ENCODE measurements at places on chromosomes 4 and X.

DNA sequence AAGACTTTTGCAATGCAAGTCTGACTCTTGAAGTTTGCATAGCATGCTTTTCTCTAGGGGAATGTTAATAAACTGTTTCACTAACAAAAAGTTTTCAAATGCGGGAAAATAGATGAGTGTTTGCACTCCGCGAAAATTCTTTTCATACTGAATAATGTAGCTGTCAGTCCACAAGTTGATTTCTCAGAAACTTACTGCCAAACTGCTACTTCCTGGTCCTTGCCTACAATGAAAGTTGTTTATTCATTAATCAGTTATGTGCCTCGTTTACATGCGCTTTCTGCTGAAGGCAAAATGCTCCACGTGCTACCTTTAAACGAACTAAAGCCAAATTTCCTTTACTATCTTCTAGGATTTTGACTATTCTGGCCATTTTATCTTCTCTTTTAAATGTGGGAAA, 166.2 kb downstream of the MAGEB17 start:
- no peaks in the 10 kb centered on the region for H3K4me1 ChIP-seq
- H3K27me3 ChIP-seq: no peaks in the 10 kb centered on the region
- no peak overlapping the region for H3K27ac ChIP-seq
- H3K36me3 ChIP-seq: no peaks in the 10 kb centered on the region
- DNase-seq: no peak
- no peak overlapping the region for H3K4me3 ChIP-seq

GRCh38 chr4:153074936-153075630, 129.2 kb upstream of the TRIM2 start:
- DNase-seq: no peak
- H3K4me3 ChIP-seq: no peak overlapping the region
- no peak overlapping the region for H3K27ac ChIP-seq
- no peaks in the 10 kb centered on the region for H3K27me3 ChIP-seq

GRCh38 chr4:111839141-111839540, 306.1 kb upstream of the FAM241A start:
- no peak overlapping the region for H3K4me3 ChIP-seq
- no peaks in the 10 kb centered on the region for H3K4me1 ChIP-seq
- no peaks in the 10 kb centered on the region for H3K36me3 ChIP-seq

DNA sequence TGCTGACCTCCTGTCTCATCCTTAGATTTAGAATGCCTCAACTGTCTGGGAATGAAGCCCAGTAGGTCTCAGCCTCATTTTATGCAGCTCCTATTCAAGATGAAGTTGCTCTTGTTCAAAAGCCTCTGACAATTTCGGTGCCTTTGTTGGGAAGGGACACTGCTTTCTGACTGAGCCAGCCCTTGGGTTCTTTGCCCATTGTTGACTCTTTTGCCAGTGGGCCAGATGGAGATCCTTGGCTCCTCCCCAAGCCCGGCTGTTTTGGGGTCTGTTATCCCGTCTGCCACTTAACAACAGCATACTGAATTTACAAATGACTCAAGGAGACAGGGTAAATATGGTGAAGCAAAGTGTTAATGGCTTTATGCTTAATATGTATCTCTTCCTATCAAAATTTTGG, 58.3 kb upstream of the PRKX start:
- no peaks in the 10 kb centered on the region for H3K27me3 ChIP-seq
- no peak overlapping the region for H3K4me3 ChIP-seq
- H3K36me3 ChIP-seq: no peaks in the 10 kb centered on the region
- H3K27ac ChIP-seq: no peak overlapping the region
- H3K4me1 ChIP-seq: no peaks in the 10 kb centered on the region
- no peak for DNase-seq

- no peaks in the 10 kb centered on the region for H3K27me3 ChIP-seq
- no peak overlapping the region for H3K27ac ChIP-seq
- H3K36me3 ChIP-seq: no peaks in the 10 kb centered on the region
- H3K4me3 ChIP-seq: no peak overlapping the region
These were observed 93.4 kb downstream of the FRAS1 start for GRCh38 chr4:78150543-78150864.

GRCh38 chr4:173017802-173018201, 150.8 kb upstream of the GALNT7 start:
- no peak for DNase-seq
- no peak overlapping the region for H3K27ac ChIP-seq
- no peaks in the 10 kb centered on the region for H3K4me1 ChIP-seq
- H3K36me3 ChIP-seq: no peaks in the 10 kb centered on the region
- H3K27me3 ChIP-seq: no peaks in the 10 kb centered on the region

- H3K4me1 ChIP-seq: no peaks in the 10 kb centered on the region
- peak; percentile 58 for DNase-seq
- no peak overlapping the region for H3K4me3 ChIP-seq
- no peak overlapping the region for H3K27ac ChIP-seq
- no peaks in the 10 kb centered on the region for H3K36me3 ChIP-seq
These were observed 85.5 kb downstream of the STARD8 start for GRCh38 chrX:68732906-68733493.

- no peak for DNase-seq
- no peaks in the 10 kb centered on the region for H3K27me3 ChIP-seq
- peaks cover 2% of the 10 kb centered on the region for H3K4me1 ChIP-seq
- H3K27ac ChIP-seq: no peak overlapping the region
- no peak overlapping the region for H3K4me3 ChIP-seq
These were observed 67.6 kb upstream of the TMEM150C start for GRCh38 chr4:82629238-82630000.

DNA sequence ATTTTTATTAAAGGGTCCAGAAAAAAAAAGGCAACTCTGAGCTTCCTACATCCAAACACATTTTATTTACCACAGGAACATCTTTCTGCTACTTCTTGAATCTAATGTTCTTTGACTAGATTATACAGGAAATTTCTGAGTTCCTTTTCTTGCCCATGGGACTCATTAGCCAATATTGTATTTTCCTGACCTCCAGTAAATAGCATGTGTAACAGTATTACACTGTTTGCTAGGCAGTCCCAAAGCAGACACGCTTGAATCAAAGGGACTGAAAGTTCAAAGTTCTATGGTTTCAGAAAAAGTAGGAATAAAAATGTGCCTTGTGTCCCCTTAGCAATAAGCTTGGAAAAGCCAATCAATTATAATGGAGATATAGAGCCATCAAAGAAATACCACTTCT, 57.4 kb downstream of the MOSPD2 start:
- no peaks in the 10 kb centered on the region for H3K36me3 ChIP-seq
- DNase-seq: no peak
- no peak overlapping the region for H3K27ac ChIP-seq
- no peaks in the 10 kb centered on the region for H3K4me1 ChIP-seq
- no peaks in the 10 kb centered on the region for H3K27me3 ChIP-seq

GRCh38 chrX:106931831-106932491, 11.8 kb downstream of the CLDN2 start:
- no peaks in the 10 kb centered on the region for H3K27me3 ChIP-seq
- H3K27ac ChIP-seq: no peak overlapping the region
- H3K36me3 ChIP-seq: no peaks in the 10 kb centered on the region
- no peak overlapping the region for H3K4me3 ChIP-seq
- no peaks in the 10 kb centered on the region for H3K4me1 ChIP-seq

- DNase-seq: no peak
- H3K36me3 ChIP-seq: no peaks in the 10 kb centered on the region
- no peaks in the 10 kb centered on the region for H3K27me3 ChIP-seq
- H3K27ac ChIP-seq: no peak overlapping the region
- H3K4me3 ChIP-seq: no peak overlapping the region
- H3K4me1 ChIP-seq: no peaks in the 10 kb centered on the region
These were observed 46.9 kb downstream of the HSPA4L start for GRCh38 chr4:127829014-127829413.

All from ovary (tissue), 10 donors.